ENCODE measurements at places on chromosomes 16 and 17.

- no peak for DNase-seq
Observed at GRCh38 chr16:22739077-22739476, 74.9 kb upstream of the HS3ST2 start.

GRCh38 chr17:58677194-58677880 is 14.5 kb downstream of the TEX14 start:
- no peak for DNase-seq

DNA sequence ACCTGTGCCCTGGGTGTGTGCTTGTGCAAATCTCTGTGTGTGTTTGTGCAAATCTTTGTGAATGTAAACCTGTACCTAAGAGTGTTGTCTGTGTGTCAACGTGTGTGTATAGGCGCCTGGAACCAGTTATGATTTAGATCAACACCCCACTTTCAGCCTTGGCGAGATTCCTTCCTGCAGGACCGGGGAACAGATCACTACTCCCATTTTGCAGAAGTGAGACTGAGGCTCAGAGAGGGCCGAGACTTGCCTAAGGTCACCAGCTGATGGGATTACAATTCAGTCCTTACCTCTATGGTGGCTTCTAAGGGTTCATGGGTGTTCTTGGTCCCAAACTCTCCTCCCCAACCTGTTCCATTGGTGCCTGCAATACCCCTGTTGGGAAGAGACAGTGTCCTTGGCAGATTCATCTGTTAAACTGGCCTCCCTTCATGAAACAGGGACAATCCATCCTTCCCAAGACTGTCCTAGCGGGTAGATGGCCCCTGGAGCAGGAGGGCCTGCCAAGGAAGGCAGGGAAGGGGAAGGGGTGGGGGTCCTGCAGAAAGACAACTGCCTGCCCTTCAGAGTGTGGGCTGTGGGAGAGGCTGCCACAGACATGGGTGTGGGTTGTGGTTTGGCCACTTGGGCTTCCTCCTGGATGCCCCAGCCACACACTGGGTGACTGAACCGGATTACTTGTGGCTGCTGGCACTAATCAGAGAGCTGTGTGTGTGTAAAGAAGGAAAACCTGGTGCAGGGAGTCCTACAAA is 6.9 kb upstream of the MAPK7 start:
- DNase-seq: no peak

GRCh38 chr17:78883533-78884131 is 19.4 kb downstream of the CEP295NL start:
- DNase-seq: no peak

- no peak for DNase-seq
Observed at GRCh38 chr17:82031303-82031884, at the start of gene RAC3. Gene RAC3, plus strand, starts transcription at chr17:82031678. Its CDS starts 84 bp downstream, at chr17:82031762.

DNA sequence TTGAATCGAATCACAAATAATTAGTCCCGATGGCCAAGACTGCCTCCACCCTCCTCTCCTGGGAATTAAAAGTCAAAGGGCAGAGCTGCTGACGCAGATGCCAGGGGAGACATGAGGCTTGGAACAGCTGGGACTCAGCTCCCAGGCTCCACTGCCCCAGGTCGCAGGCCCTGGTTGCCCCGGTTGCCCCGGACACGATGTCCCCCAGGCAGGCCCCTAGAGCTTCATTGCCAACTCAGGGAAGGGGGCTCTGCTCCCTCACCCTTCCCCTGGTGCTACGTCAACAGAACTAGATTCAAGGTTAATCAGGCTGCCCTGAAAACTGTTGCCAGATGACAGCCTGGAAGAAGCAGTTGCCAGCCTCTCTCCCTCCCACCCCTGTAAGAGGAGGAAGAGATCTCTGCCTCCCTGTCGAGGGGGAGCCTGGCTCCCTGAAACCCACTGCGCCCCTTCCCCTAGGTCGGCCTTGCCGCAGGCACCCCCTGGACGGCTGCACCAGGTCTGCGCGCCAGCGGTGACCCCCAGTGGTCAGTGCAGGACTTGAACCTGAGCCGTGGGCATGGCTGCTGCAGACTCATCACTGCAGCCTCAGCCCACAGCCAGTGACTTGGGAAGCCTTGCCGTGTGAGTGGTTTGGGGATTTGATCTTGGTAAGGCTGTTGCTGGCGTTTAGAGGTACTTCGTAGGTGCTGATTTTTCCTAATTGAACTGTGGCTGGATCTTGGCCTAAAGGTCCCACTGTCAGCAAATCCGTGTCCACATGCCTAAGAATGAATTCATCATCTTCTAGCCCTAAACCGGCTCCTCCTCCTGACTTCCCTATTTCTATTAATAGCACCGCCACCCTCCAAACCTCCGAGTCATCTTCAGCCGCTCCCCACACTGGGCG is 84.1 kb upstream of the TOB1 start:
- peak; percentile 26 for DNase-seq

Measured in activated T-helper 9 cell treated with anti-CD3 and anti-CD28 coated beads, Interleukin-2, amount 50 U/mL, for 16 hours (primary cell).